ENCODE measurements at places on chromosomes 7 and 10.

DNA sequence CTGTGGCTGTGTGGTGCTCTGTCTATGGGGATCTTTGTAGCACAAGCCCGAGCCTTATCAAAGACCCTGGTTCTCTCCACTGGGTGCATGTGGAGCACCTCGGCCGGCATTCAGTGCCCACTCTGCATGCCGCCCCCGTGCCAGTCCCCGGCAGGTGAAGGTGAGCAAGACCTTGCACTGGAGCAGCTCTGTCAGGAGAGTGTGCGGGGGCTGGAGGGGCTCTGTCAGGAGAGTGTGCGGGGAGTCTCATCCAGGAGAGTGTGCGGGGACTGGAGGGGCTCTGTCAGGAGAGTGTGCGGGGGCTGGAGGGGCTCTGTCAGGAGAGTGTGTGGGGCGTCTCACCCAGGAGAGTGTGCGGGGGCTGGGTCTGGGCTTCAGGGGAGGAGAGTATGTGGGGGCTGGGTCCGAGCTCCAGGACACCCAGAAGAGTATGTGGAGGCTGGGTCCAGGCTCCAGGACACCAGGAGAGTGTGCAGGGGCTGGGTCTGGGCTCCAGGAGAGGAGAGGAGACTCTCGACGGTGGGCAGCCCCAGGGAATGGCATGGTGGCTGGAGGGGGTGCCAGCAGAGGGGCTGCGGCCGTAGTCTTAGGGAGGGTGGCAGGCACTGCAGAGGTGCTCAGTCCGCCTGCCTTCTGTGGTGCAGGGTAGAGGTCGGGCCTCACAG, 40.8 kb downstream of the INPP5A start:
- DNase-seq, result no peak

DNA sequence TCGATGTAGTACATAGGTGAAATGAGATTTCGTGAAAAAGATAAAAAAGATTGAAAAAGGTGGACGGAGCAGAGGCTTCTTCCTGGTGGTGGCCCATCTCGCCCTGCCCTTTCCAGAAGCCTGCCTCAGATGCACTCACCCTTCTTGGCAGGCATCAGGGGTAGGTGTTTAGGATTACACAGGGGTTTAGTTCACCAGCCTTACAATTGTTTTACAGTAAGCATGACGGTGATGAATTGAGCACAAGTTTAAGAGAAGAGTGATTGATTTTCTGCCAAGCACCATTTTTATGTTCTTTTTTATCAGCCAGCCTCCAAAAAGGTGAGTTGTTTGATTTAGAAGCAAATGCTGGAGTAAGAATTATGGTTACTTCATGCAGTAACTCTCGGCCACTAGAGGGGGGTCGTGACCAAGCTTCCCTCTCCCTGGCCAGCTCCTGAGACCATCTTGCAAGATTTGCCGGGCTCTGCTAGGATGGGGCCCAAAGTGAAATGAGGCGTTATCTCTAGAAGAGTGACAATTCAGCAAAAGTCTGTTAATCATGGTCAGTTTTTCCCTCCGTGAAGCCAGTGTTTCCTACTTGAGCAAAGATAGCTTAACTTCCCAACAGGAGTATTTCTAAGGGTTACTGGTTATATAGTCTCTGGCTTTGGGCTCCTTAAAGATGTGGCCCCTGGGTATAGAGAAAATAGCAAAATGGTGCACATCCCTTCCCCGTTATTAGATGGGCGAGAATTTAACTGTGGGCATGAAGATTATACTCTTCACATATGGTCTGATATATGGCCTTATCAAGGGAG, 228.8 kb downstream of the BMPER start:
- DNase-seq, result no peak

GRCh38 chr7:46446151-46446550, 525.1 kb upstream of the IGFBP3 start:
- no peak for DNase-seq

- no peak for DNase-seq
Measured at GRCh38 chr10:100882671-100883311, 30.0 kb upstream of the SLF2 start.

DNA sequence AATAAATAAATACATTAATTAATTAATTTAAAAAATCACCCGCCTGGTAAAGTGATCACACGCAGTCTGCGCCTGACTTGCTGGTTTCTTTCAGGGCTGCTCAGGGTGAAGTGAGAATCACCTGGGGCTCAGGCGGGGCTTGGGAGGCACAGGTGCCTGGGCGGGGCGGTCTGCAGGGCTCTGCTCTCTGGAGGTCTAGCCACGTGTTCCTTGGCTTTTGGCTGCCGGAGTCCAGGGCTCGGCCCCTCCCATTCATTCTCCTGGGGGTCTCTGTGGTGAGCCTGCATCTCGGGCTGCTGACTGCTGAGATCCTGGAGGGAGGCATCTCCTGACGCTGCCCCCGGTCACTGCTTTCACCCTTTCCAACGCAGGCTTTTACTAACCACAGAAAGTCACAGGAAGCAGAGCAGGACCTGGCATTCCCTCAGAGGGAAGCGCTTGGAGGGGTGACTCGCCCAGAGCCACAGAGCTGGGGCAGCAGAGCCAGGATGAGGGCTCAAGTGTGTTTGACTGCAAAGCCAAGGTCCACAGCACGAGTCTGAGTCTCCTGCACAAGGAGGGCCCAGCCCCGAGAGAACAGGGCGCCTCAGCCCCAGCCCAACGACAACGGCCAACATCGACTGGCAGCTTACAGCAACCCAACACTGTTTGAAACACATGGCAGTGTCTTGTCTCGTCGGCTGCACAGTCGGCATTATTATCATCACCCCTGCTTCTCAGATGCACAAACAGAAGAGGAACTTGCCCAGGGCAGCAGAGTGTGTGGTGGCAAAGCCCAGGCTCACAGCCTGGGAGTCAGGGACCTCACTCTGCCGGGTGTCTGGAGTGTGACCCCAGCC, 22.4 kb upstream of the MNX1 start:
- DNase-seq, result no peak

GRCh38 chr7:8818406-8818805, 385.0 kb downstream of the NXPH1 start:
- no peak for DNase-seq

GRCh38 chr10:84166620-84167288, 6.8 kb upstream of the GPR15LG start:
- DNase-seq, result no peak

- DNase-seq, result no peak
Measured at GRCh38 chr10:23461557-23461956, 22.7 kb downstream of the OTUD1 start.

DNA sequence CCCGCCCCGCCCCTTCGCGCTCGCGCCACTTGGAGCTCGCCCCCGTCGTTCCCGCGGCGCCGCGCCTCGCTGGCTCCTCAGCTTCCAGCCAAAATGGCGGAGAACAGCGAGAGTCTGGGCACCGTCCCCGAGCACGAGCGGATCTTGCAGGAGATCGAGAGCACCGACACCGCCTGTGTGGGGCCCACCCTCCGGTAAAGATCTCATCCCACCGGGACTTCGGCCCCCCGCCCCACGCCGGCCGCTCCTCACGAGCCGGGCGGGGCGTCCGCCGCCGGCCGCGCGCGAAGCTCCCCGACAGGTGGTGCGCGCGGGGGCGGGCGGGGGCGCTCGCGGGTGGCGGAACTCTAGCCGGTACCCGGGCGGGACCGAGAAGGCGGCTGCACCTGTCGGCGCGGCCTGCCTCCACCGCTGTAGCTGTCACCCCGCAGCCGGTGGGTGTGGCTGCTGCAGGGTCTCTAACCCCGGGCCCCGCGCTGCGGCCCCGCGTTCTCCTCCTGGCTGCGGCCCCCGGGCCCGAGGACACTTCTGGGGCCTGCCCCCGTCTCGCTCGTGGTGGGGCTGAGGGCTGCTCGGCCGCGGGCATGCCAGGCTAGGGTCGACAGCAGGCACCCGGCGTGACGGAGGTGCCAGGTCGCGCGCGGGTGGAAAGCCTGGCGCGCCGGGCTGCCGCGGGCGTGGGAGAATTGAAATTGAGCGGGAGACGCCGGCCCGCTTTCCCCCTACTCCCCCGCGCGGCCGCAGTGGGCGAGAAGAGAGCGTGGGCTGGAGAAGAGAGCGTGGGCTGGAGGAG, at the start of gene EXOC6:
TSS of gene EXOC6 (plus strand) at position 80 of the 793 bp plus-strand sequence. CDS start at position 94, 14 bp downstream.
- peak; percentile 74 for DNase-seq

GRCh38 chr7:74371381-74372341, 82.0 kb upstream of the GTF2IRD1 start:
- no peak for DNase-seq

DNA sequence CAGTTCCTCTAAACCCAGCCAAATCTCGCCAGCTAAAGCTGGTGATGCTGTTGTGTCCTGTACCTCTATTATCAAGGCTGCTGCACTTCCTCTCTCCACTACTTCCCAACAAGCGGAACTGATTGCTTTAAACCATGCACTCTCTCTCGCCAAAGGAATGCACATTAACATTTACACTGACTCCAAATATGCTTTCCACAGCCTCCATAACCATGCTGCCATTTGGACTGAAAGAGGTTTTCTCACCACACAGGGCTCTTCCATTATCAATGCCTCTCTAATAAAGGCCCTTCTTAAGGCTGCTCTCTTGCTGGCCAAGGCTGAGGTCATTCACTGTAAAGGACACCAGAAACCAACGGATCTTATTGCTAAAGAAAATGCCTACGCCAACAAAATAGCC, 11.4 kb upstream of the LRRC61 start:
- no peak for DNase-seq

DNA sequence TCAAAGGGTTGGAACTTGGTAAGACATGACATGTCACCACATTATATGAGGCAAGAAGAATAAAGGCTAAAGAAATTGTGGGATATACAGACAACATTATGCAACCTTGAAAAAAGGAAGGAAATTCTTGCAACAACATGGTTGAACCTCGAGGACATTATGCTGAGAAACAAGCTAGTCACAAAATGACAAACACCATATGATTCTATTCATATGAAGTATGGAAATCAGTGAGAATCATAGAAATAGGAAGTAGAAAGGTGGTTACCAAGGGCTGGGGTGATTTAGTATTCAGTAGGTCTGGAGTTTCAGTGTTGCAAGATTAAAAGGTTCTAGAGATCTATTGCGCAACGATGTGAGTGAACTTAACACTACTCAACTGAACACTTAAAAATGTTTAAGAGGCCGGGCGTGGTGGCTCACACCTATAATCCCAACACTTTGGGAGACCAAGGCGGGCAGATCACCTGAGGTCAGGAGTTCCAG, 126.9 kb upstream of the TBX20 start:
- DNase-seq, result no peak

- DNase-seq, result no peak
Measured at GRCh38 chr10:124587811-124588211, 126.2 kb downstream of the LHPP start.

DNA sequence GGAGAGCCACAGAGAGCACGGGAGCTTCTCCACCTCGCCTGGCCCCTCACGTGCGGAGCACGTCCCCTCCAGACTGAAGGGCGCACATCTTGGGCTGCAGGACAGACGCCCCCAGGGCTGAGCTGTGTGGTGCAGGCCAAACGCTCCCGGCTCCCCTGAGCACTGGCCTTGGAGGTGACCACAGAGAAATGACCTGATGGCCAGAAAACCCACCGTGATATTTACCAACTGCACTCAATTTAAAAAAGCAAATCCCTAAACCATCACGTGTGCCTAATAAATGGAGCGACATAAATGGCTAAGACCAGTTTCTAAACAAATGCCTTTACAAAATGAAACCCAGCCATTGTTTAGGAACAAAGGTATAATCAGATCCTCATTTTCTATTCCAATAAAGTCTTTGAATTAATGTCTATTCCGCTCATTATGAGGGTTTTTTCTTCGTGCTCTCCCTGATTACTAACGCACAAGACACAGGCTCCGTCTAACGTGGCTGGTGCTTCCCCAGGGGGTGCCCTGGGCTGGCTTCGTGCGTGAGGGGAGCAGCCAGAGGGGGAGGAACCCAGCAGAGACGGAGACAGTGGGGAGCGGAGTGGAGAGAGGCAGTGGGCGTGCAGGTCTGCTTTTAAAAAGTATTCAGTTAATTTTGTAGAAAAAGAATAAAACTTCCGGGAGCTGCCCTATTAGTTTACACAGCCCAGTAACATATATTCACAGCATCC, 190.3 kb downstream of the DNAJB6 start:
- no peak for DNase-seq

DNA sequence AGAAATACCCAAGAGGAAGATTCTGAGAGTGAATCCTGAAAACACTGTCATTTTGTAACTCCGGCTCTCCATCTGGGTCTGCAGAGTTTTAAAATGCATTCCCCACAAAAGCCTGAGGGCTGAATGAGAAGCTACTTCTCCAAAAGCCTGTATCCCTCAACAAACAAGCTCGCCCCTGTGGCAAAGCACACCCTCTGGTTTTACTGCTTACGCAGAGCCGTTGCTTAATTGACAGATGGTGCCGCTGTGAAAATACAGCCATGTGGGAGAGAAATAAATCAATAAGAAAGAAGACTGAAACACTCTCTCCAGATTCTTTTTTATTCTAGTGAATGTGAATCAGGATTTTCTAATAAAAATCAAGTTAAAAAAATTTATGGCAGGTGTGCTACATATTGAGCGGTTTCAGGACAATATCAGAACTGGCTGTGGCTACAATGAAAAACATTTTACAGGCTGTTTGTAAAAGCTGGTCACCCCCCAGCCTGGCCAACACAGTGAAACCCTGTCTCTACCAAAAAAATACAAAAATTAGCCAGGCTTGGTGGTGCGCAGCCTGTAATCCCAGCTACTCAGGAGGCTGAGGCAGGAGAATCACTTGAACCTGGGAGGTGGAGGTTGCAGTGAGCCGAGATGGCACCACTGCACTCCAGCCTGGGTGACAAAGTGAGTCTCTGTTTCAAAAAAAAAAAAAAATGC, 32.5 kb downstream of the C7orf33 start:
- DNase-seq, result no peak

DNA sequence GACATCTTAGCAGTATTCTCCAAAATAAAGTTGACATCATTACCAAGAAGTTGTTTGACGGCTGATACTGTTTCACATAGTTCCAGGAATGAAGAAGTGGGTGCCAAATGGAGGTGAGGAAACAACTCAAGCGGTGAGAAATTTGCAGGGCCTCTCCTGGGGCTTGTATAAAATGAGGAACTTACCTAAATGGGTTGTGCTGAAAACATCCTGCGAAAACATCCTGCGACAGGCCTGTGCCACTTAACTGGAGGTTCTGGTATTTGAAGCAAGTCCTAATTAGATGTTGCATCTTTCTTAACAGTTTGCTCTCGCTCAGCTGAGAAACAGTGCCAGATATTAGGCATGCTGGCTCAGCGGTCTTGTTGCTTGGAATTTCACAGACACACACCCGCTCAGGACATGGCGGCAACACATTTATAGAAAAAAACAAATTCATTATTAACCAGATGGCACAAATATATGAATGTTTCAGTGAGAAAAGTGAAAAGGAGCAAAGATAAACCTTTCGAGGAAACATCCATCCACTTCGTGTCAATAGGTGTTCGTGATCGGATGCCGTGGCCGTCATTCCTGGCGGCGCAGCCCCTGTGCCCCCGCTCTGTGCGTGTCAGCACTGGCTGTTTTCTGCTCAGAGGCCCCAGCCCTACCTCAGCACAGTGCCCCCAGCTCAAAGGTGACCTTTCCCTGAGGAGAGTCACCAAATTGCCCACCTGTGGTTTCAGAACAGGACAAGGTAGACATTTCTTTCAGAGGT, 48.1 kb downstream of the CDC123 start:
- DNase-seq, result no peak

DNA sequence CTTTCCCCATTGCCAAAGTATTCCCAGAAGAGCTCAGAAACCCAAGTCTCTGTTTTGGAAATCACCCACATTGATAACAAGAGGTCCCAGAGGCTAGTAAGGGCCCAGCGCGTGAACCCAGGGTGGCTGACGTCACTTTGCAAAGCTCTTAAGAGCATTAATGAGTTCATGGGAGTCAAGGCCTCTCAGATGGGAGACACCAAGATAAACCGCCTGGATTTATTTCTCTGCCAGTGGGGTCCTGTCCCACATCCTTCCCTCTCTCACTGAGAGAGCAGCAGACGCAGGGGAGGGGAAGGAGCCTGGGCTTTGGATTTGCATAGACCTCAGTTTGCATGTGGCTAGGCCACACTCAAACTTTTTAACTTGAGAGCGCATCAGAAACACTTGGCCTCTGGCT, 184.8 kb upstream of the PDE1C start:
- DNase-seq, result no peak

Data from stimulated activated CD4-positive, alpha-beta T cell treated with anti-CD3 and anti-CD28 coated beads, Interleukin-15, amount 100 ng/mL, for 1 hour (primary cell).